ENCODE measurements at places on chromosomes 7 and 10.

DNA sequence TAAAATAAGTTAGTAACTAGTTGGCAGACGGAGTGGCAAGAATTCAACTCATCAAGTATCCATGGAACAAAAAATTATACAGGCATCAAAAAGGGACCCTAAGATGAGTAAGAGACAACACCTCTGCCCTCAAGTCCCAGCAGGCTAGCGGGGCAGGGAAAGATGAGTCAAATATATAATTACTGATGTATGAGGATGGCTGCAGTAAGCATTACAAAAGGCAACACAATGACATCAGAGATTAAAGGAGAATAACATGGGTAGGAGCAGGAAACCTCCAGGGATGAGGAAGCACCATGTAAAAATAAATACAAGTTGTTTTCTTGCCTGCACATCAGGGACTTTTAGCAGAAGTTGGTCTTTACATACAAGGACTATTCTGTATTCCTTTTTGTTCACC, 49.4 kb downstream of the SCRN1 start:
- DNase-seq: no peak
- H3K27ac ChIP-seq: no peak overlapping the region
- no peaks in the 10 kb centered on the region for H3K4me1 ChIP-seq
- no peaks in the 10 kb centered on the region for H3K36me3 ChIP-seq

DNA sequence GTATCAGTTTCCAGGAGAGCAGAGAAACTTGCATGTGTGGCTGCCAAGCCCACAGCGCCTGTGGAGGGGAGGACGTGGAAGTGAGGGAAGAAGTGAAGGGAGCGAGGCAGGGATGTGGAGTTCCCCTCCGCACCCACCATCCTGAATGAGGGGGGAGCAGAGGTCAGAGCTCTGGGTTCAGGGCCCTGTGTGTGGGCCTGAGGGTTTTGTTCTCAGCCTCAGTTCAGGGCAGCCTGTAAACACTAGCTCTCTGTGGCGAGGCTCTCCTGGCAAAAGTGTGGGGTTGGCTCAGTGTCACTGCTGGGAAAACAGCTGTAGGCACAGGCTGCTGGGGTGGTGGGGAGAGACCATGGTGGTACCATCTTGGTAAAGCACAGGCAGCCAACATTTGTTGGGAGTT, 108.4 kb downstream of the C10orf105 start:
- H3K4me3 ChIP-seq: no peak overlapping the region
- H3K4me1 ChIP-seq: no peaks in the 10 kb centered on the region
- H3K36me3 ChIP-seq: no peaks in the 10 kb centered on the region
- H3K27me3 ChIP-seq: no peaks in the 10 kb centered on the region
- no peak overlapping the region for H3K27ac ChIP-seq

DNA sequence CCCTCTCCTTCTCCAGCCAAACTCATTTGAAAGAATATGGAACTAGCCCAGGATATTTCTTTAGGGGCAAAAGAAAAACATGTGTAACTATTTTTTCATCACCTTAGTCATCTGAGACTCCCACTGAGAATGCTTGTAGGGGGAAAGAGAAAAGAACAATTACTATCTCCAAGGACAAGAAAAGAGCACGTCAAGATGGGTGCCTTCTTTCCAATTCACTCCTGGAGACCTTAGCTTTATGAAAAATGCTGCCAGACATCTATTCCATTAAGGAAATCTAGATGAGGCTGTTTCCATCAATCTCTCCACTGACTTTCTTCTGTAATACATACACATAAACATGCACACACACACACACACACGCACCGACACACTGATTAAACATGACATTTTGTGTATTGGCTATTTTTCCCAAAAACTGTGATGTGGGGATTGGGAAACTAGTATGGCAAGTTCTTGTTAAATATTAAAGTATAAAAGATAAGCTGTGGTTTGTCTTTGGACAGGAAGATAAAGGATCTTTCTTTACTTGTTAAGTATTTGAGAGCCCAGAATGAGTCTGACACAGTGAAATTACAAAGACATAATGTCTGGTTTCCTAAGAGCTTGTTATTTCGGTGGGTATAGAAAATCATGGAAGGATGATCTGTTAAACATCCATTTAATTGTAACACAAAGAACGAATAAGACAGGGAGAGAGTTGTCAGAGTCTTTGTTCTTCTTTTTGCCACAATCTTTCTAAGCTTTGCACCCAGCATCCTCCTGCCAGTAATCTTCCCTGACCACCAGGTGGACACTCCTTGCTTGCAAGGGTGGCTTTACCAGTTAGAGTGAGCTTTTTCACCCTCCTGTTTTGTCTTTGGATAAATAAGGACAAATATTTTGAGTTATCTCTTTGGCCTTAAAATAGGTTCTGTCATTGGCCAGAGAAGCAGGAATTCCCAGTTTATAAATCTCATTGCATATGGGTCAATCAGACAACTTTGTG, 177.3 kb upstream of the TMEM72 start:
- H3K4me1 ChIP-seq: no peaks in the 10 kb centered on the region
- DNase-seq: no peak
- H3K4me3 ChIP-seq: no peak overlapping the region
- no peaks in the 10 kb centered on the region for H3K36me3 ChIP-seq

- no peaks in the 10 kb centered on the region for H3K27me3 ChIP-seq
- peaks cover 24% of the 10 kb centered on the region for H3K36me3 ChIP-seq
- DNase-seq: no peak
Measured at GRCh38 chr10:112536663-112537062, 89.6 kb downstream of the VTI1A start.

DNA sequence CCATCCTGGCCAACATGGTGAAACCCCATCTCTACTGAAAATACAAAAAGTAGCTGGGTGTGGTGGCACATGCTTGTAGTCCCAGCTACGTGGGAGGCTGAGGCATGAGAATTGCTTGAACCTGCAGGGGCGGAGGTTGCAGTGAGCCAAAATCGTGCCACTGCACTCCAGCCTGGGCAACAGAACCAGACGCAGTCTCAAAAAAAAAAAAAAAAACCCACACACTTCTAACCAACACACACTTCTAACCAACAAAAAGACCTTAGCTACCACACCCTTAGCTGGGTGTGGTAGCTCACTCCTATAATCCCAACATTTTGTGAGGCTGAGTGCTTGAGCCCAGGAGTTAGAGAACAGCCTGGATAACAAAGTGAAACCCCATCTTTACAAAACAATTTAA, 33.9 kb upstream of the SPOCK2 start:
- no peak overlapping the region for H3K27ac ChIP-seq
- DNase-seq: no peak
- no peak overlapping the region for H3K4me3 ChIP-seq
- H3K27me3 ChIP-seq: no peaks in the 10 kb centered on the region
- peaks cover 5% of the 10 kb centered on the region for H3K4me1 ChIP-seq
- no peaks in the 10 kb centered on the region for H3K36me3 ChIP-seq

DNA sequence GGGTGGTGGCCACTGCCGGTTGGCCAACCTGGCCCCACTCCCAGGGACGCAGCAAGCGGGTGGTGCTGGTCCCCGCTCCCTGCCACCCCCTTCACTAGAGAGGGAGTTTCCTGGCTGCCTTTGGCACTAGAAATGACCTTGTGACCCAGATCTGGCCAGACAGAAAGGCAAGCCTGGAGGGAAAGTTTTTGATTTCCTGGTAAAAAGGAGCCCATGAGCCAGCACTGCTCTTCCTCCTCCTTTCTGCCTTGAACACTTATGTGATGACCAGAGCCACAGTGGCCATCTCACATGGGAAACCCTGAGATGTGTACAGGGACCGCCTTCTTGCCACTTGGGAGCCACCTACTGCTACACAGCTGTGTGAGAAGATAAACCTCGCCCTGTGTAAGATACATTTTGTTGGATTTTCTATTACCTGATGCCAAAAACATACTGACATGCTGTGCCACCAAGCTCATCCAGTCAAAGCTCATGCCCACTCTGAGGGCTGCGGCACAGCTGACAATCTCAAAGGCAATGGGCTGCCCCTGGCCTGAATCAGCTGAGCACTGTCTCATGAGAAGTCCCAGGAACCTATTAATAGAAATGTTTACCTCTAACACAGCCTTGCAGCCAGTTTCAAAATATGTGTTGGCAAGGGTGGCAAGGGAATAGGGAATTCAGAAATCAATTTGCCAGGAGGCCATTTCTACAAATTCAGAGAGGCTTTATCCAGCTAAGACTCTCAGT, 94.0 kb downstream of the CYTH3 start:
- no peaks in the 10 kb centered on the region for H3K4me1 ChIP-seq
- peaks cover 2% of the 10 kb centered on the region for H3K36me3 ChIP-seq
- no peaks in the 10 kb centered on the region for H3K27me3 ChIP-seq
- DNase-seq: no peak
- no peak overlapping the region for H3K4me3 ChIP-seq

GRCh38 chr7:85021101-85021704, 165.7 kb downstream of the SEMA3D start:
- H3K4me3 ChIP-seq: no peak overlapping the region
- no peaks in the 10 kb centered on the region for H3K36me3 ChIP-seq
- H3K27ac ChIP-seq: no peak overlapping the region
- DNase-seq: no peak
- H3K27me3 ChIP-seq: no peaks in the 10 kb centered on the region

DNA sequence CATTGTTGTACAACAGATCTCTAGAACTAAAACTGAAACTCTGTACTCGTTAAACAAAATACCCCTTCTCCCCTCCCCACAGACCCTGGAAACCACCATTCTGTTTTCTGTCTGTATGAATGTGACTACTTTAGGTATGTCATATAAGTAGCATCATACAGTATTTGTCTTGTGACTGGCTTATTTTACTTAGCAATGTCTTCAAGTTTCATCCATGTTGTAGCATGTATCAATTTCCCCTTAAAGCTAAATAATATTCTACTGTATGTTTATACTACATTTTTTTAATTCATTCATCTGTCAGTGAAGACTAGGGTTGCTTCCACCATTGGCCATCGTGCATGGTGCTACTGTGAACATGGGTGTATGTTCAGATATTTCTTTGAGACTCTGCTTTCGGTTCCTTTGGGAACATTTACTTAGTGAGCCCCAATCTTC, 71.2 kb upstream of the RPA3 start:
- H3K4me1 ChIP-seq: no peaks in the 10 kb centered on the region
- DNase-seq: no peak
- peaks cover 5% of the 10 kb centered on the region for H3K36me3 ChIP-seq
- H3K4me3 ChIP-seq: no peak overlapping the region

GRCh38 chr10:84837877-84838276, 509.5 kb downstream of the CCSER2 start:
- H3K36me3 ChIP-seq: no peaks in the 10 kb centered on the region
- no peak overlapping the region for H3K4me3 ChIP-seq
- no peaks in the 10 kb centered on the region for H3K4me1 ChIP-seq
- H3K27me3 ChIP-seq: no peaks in the 10 kb centered on the region
- no peak overlapping the region for H3K27ac ChIP-seq
- DNase-seq: no peak

GRCh38 chr7:44881610-44882009, 3.7 kb downstream of the PURB start:
- H3K27ac ChIP-seq: no peak overlapping the region
- peaks cover 4% of the 10 kb centered on the region for H3K36me3 ChIP-seq
- DNase-seq: no peak

DNA sequence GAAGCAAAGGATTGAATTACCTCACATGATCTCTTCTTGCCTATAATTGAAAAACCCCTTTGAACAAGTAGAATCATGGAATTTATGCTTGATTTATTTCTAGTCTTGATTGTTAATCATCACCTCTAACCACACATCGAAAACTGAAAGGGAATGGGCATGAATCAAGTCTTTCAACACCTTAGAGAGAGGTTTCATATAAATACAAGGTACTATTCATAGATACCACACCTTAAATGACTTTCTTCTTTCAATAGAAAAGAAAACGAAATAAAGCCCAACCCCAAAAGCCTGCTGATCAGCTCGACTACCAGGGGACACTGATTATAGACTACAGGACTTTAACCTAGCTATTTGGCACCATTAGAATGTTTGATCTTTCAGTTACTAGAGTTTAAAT, 128.6 kb upstream of the PTPRZ1 start:
- H3K36me3 ChIP-seq: no peaks in the 10 kb centered on the region
- no peak for DNase-seq
- H3K4me1 ChIP-seq: no peaks in the 10 kb centered on the region

DNA sequence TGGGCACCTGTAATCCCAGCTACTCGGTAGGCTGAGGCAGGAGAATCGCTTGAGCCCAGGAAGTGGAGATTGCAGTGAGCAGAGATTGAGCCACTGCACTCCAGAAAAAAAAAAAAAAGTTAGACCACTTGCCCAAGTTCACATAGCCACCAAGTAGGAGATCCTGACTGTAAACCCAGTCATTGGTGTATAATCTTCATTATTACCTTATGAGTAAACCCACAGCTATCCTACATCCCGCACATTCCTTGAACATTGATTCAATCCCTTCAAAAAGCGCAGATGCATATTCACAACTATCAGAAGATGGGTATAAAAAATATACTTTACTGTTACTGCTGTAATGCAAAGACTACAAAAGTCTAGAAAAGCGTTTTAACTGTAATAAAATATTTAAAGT, 512.9 kb downstream of the SUGCT start:
- no peak for DNase-seq
- peaks cover 5% of the 10 kb centered on the region for H3K4me1 ChIP-seq
- peaks cover 5% of the 10 kb centered on the region for H3K27me3 ChIP-seq
- H3K4me3 ChIP-seq: no peak overlapping the region

DNA sequence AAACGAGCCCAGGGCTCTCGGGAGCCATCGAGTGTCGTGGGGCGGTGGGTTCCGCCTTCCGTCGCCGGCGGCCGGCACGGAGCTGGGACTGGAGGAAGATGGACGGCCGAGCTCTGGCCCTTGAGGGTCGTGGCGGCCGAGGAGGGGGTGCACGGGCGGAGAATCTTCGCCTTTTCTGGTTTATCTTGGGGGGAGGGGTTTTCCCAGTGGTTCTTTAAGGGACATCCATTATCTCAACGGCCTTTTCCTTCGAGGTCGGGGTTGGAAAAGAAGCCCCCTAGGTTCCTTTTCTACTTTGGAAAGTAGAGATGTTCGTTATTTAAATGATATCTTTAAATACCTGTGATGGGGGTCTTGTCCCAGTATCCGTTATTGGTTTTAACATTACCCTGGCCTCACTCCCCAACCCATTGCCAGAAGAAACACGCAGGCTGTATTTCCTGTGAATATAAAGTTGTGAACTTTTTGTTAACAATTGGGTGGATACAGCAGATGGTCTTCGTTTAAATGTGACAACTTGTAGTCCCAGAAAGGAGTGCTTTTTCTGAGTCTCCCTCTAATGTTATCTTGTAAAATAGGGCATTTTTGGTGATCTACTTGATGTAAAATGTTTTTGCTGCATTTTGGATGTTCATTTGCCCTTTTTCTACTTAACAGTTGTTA, 765 bp downstream of the CCAR1 start:
- peak overlapping the region; percentile 99 for H3K4me3 ChIP-seq
- no peaks in the 10 kb centered on the region for H3K36me3 ChIP-seq
- H3K27ac ChIP-seq: peak overlapping the region; percentile 87
- peaks cover 19% of the 10 kb centered on the region for H3K4me1 ChIP-seq

- no peaks in the 10 kb centered on the region for H3K27me3 ChIP-seq
- no peak for DNase-seq
- no peak overlapping the region for H3K27ac ChIP-seq
- no peaks in the 10 kb centered on the region for H3K36me3 ChIP-seq
Measured at GRCh38 chr10:101030496-101031127, 317 bp downstream of the PDZD7 start.

DNA sequence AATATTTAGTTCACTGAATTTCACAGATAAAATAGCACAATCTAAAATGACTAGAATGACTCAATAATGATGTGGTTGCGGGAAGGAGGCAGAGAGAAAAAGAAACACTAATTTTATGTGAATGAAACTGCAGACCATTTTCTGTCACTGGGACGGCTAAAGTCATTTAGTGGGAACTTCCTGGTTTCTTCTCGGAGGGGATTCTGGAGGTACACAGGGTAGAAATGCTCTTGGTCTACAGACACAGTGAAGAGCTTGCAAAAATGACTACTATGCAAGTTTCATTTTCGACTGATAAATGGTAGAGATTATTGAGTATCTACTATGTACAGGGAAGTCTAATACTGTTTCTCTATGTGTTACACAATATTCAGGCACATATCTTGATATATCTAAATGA, 63.5 kb upstream of the LRRN3 start:
- H3K4me1 ChIP-seq: peaks cover 11% of the 10 kb centered on the region
- no peaks in the 10 kb centered on the region for H3K27me3 ChIP-seq
- H3K27ac ChIP-seq: no peak overlapping the region
- H3K4me3 ChIP-seq: no peak overlapping the region
